GM12891 (cell line): ENCODE measurements at places on chromosomes 12 and 14.

- no peak for DNase-seq
These were observed 39.5 kb downstream of the PROX2 start for GRCh38 chr14:74836251-74836960.

DNA sequence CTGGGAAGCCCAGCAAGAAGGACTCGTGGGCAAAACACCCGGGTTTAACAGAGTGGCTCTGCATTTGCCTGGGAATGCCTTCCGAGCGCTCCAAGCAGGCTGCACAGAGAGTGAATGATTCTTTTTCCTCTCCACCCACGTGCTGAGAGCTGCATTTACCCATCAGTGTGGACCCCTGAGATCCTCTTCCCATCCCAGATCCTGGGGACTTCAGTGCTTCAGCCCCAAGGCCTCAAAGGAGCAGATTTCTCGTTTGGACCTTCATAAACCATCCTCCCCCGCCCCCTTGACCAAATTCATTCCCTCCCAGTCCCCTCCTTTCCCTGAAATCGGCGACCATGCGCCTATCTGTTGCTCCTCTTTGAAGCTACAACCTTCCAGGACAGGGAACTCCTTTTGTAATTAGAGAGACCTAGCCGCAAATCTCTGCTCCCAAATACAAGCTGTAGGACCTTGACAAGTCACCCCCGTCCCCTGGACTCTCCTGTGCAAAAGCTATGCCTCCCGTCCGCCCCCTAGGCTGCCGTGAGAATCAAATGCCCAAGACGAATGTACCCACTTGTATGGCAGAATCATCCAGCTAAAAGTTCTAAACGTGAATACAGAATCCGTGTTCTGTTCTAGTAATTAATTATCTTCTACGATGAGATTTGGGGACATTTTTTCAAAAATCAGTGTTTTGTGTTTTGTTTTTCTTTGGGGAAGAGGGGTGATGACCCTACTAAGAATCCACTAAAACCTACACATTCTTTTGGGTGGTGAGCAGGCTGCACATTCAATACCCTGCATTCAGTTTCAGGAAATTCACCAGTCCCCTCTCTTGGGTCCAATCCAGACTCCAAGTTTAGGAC lies 8.8 kb downstream of the TBX5 start:
- no peak for DNase-seq

DNA sequence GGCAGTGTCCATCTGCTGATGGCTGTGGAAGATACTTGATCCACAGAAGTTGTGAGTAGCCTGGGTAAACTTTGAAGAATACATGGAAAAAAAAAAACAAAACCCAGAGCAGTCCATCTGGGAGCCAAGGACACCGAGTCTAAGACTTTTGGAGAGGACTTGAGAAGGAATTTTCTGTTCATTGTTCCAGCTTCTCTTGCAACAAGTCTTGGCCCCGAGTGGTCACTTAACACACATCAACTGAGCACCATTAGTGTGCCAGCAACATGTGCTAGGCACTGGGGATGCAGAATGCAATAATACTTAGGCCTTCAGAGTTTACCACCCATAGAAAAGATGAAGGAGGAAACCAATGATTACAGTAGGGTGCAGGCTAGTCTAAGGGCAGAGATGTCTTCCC lies 266.7 kb downstream of the EMP1 start:
- no peak for DNase-seq

DNA sequence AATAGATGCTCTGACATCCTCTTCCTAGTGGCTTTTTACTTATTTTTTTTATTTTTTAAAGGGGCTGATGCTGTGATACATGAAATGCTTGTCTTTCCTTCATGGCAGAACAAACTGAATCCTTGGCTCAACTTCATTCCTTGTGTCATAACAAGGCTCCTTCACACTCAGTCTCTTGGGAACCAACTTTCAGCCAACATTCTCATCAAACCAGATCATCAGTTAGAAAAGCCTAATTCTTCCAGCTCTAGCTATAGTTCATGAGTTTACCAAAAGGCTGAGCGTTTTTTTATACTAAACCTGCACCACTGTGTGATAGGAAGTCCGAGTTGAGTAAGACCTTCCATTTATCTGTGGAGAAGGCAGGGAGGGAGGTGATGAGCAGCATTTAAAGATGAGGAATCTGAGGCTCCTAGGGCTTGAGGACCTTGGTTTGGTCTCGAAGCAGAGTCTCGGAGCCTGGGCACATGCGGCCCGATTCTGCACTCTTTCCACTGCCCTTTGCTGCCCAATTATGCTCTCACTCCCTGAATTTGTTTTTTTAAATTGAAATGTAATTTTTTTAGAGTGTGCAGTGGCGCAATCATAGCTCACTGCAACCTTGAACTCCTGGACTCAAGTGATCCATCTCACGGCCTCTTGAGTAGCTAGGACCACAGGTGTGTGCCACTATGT lies 8.2 kb downstream of the GPRC5D start:
- no peak for DNase-seq

DNA sequence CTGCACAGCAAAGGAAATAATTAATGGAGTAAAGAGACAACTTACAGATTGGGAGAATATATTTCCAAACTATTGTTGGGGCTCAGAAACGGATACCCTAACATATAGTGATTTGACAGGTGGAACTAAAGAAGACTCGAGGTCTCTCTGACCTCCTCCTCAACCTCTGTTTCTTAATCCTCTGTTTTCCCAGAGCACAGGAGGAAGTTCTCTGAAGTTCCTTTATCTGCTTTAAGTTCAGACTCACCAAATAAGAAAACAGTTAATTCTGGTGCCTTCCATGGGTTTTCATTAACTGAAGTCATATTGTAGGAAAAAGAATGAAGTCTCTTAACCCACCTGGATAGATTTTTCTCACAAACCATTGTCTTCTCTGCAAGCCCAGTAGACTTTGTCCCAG lies 29.2 kb downstream of the CLEC2D start:
- no peak for DNase-seq

GRCh38 chr12:28998662-28999120 lies 150.4 kb upstream of the FAR2 start:
- DNase-seq, result no peak

DNA sequence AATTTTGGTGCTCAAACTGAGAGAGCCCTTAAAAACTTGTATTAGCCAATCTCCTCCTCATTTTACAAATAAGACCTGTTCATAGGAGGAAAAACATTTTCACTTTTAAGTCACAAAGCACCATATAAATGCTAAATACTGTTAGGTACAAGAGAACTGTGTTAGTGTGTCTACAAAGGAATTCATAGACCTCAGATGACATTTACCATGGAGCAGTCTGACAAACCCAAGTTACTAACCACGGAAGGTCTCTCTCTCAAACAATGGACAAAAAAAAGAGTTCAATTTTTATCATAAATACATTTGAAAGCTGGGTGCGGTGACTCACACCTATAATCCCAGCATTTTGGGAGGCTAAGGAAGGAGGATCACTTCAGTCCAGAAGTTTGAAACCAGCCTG lies 10.0 kb downstream of the SBNO1 start:
- no peak for DNase-seq

DNA sequence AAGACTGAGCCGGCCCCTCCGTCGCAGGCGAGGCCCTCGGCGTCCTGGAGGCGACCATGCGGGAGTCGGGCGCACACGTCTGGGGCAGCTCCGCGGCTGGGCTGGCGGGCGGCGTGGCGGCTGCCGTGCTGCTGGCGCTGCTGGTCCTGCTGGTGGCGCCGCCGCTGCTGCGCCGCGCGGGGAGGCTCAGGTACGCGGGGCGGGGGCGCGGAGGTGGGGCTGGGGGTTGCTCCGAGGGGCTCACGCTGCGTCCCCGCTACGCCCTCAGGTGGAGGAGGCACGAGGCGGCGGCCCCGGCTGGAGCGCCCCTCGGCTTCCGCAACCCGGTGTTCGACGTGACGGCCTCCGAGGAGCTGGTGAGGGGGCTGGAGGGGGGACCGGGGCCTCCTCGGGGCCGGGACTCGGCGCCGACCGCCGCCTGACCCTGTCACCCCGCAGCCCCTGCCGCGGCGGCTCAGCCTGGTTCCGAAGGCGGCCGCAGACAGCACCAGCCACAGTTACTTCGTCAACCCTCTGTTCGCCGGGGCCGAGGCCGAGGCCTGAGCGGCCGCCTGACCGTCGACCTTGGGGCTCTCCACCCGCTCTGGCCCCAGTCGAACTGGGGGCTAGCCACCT lies 7.8 kb downstream of the AMN start:
- no peak for DNase-seq

- DNase-seq, result no peak
These were observed 125.0 kb upstream of the HMGA2 start for GRCh38 chr12:65699251-65699650.
